Liver (tissue), 10 donors: ENCODE measurements at places on chromosomes 5 and 9. TPM values are rescaled to one million over a fixed set of nuclear protein-coding genes. Genes with fewer than 3 reads are reported as not detected.
A peak's percentile ranks its signal among the peaks of the same experiment; 100 is the strongest.

- no peak overlapping the region for H3K27ac ChIP-seq
- no peaks in the 10 kb centered on the region for H3K27me3 ChIP-seq
- H3K36me3 ChIP-seq: peaks cover 8% of the 10 kb centered on the region
- no peak for DNase-seq
- peaks cover 8% of the 10 kb centered on the region for H3K4me1 ChIP-seq
Observed at GRCh38 chr5:80198399-80198798, 57.4 kb downstream of the SERINC5 start.

- DNase-seq: no peak
- H3K27ac ChIP-seq: no peak overlapping the region
- H3K27me3 ChIP-seq: no peaks in the 10 kb centered on the region
Observed at GRCh38 chr5:148391422-148391821, 7.7 kb downstream of the FBXO38 start.

- H3K36me3 ChIP-seq: no peaks in the 10 kb centered on the region
- H3K4me3 ChIP-seq: no peak overlapping the region
- no peak overlapping the region for H3K27ac ChIP-seq
- no peaks in the 10 kb centered on the region for H3K27me3 ChIP-seq
Observed at GRCh38 chr5:163631856-163632255, 126.4 kb downstream of the MAT2B start.

DNA sequence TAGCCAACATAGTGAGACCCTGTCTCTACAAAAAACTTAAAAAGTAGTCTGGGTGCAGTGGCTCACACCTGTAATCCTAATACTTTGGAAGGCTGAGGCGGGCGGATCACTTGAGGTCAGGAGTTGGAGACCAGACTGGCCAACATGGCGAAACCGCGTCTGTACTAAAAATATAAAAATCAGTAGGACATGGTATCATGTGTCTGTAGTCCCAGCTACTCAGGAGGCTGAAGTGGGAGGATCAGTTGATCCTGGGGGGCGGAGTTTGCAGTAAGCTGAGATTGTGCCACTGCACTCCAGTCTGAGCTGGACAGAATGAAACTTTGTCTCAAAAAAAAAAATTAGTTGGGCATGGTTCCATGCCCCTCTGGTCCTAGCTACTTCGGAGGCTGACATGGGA lies 57.9 kb upstream of the MIER3 start:
- no peak for DNase-seq
- H3K27me3 ChIP-seq: no peaks in the 10 kb centered on the region
- no peak overlapping the region for H3K4me3 ChIP-seq
- no peak overlapping the region for H3K27ac ChIP-seq
- no peaks in the 10 kb centered on the region for H3K36me3 ChIP-seq
- H3K4me1 ChIP-seq: no peaks in the 10 kb centered on the region

DNA sequence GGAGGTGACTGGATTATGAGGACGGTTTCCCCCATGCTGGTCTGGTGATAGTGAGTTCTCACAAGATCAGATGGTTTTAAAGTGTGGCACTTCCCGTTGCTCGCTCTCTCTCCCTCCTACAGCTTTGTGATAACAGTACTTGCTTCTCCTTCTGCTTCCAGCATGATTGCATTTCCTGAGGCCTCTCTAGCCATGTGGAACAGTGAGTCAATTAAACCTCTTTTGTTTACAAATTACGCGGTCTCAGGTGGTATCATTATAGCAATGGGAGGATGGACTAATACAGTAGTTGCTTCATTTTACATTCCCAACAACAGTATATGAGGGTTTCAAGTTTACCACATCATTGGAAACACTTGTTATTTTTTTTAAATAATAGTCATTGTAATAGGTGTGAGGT lies 937.3 kb upstream of the ARRDC3 start:
- DNase-seq: no peak
- H3K4me3 ChIP-seq: no peak overlapping the region
- no peak overlapping the region for H3K27ac ChIP-seq
- H3K27me3 ChIP-seq: no peaks in the 10 kb centered on the region
- H3K36me3 ChIP-seq: no peaks in the 10 kb centered on the region

- H3K4me3 ChIP-seq: no peak overlapping the region
- peaks cover 52% of the 10 kb centered on the region for H3K4me1 ChIP-seq
- no peaks in the 10 kb centered on the region for H3K27me3 ChIP-seq
- H3K36me3 ChIP-seq: peaks cover 11% of the 10 kb centered on the region
- peak overlapping the region; percentile 43 for H3K27ac ChIP-seq
Observed at GRCh38 chr5:111737716-111738115, 19.3 kb downstream of the NREP start.

GRCh38 chr5:134851307-134851923 lies 5.6 kb downstream of the C5orf24 start:
- peaks cover 7% of the 10 kb centered on the region for H3K36me3 ChIP-seq
- peaks cover 25% of the 10 kb centered on the region for H3K4me1 ChIP-seq
- no peak for DNase-seq

DNA sequence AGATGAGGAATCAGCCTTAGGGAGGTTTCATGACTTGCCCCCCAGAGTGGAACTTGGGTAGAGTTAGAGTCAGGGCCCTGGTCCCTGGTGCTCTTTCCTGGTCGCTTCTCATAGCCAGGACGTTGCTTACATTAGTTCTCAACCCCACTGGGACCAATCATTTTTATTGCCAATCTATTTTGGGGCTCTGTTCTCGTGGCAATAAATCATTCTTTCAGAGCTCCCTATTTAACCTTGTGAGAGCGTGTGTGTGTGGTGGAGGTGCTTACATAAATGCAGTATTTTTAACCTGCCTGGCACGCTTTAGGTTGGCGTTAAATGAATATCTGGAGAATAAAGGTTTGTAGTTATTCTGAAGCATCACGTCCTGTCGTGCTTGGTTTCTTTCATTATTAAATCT lies 4.1 kb downstream of the TRIO start:
- peaks cover 10% of the 10 kb centered on the region for H3K4me1 ChIP-seq
- no peak for DNase-seq
- no peak overlapping the region for H3K4me3 ChIP-seq
- no peaks in the 10 kb centered on the region for H3K36me3 ChIP-seq
- no peaks in the 10 kb centered on the region for H3K27me3 ChIP-seq

DNA sequence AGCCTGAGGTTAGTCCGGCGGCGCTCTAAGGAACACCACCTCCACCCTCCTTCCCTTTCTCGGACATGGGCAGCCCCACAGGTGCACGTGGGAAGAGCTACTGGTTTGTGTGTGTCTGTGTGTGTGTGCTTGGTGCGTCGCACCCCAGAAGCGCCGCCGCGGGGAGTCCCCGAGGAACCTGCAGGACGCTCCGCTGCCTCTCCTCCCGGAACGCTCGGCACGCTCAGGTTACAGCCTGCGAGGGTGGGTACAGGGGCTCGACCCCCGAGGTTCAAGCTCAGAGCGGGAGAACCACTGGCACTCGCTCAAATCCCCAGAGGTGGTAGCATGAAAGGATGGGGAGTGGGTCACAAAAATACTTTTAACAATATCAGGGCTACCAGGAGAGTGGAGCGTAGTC lies 2.0 kb downstream of the ASTN2 start:
- no peak for DNase-seq
- peaks cover 12% of the 10 kb centered on the region for H3K27me3 ChIP-seq
- peaks cover 7% of the 10 kb centered on the region for H3K4me1 ChIP-seq
- no peak overlapping the region for H3K27ac ChIP-seq
- no peaks in the 10 kb centered on the region for H3K36me3 ChIP-seq

The SLCO6A1 gene
- not detected for total RNA-seq

The FOXD4L3 gene
- 0.08 TPM for total RNA-seq

The STING1 gene
- 13.6 TPM for total RNA-seq

The SRD5A1 gene
- total RNA-seq: 6.3 TPM

The PCA3 gene
- 0.33 TPM for total RNA-seq
